ENCODE measurements at places on chromosomes 3 and 15.

DNA sequence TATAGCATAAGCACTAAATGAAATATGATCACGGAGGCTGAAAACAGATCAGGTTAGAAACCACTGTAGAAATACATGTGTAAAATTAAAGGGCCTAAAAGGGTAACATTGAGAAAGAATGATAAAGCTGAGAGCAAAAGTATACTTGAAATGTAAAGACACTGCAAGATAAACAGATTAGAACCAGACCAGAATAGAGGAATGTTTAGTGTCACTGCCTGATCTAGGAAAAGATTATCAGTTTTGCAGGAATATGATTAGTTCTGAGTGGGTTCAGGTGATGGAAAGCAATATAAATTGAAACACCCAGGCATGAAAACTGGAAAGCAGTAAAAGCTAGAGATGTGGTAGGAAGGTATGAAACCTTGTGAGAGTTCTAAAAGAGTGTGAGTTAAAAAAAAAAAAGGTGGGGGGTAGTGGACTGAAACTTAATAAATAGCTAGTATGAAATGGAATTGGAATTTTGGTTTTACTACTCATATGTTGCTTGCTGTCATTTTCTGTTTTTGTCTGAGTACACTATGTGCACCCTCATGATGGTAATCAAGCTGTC is 16.0 kb upstream of the C3orf38 start:
- no peak for DNase-seq

DNA sequence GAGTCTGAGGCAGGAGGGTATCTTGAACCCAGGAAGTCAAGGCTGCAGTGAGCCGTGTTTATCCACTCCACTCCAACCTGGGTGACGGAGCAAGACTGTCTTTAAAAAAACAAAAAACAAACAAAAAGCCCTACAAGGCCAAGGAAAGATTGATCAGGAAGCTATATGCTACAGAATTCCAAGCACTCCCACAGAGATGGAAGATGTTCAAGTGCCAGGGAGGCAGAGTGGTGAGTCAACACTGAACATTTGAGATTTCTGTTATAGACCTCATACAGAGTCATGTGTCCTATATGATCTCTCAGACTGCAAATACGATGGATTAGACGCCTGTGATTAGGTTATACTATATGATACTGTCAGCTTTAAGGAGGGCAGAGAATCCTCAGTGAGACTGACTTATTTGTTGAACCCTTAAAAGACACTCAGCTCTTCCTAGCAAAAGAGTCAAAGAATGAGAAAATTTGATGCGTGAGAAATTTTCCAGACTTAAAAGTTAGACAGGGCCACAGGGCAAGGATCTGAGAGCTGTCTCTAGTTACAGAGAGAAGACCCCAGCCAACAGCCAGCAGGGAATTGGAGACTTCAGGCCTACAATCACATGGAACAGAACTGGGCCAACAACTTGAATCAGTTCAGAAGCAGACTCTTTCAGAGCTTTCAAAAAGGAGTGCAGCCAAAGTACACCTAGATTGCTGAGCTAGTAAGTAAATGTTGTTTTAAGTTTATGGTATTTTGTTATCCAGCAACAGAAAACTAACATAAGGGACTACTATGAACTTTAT is 107.6 kb downstream of the PIK3CB start:
- no peak for DNase-seq

GRCh38 chr3:46714728-46715506 is 2.8 kb downstream of the PRSS50 start:
- no peak for DNase-seq

GRCh38 chr3:139307072-139307491 is 36.7 kb upstream of the MRPS22 start:
- no peak for DNase-seq

GRCh38 chr3:188315553-188315952 is 161.6 kb downstream of the LPP start:
- no peak for DNase-seq

DNA sequence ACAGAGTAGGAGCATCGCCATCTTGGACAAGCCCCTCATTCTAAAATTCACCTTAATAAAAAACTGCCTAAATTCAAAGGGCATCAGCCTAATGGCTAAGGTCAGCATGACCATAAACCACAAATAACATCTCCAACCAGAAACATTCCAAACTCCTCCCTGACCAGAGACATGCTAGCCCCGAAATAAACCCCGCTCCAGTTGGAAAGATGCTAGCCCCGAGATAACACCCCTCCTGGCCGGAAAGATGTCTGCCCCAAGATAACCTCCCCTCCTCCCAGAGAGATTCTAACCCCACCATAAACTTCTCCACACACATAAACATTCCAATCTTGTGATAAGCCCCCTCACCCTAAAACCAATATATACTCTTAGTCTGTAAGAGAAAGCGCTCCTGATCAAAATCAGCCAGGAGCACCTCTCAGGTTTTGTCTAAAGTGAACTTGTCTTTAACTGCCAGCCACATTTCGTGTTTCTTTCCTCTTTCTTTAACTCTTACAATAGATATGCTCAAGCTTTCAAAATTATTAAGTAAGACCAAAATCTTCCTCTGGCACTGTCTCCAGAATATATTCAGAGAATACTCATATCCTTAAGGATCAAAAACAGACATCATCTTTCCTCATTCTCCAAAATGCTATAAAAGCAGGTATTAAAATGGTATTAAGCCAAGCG is 104.1 kb downstream of the GSK3B start:
- no peak for DNase-seq

DNA sequence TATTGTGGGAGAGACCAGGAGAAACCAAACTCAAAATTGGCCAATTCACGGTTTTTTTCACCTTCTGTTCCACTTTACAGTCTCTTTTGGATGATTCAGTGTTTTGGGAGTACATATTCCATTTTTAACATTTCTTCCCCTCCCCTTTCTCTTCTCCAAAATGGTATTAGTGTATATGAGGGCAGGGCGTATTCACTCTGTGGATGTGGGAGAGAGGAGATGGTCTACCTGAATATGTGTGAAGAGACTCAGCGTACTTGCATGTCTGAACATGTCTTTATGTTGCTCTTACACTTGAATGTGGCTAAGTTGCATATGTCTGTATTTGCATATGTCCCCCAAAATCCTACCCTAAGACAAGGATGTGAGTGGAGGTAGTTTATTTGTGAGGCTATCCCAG is 291.0 kb upstream of the PPP2R3A start:
- no peak for DNase-seq

DNA sequence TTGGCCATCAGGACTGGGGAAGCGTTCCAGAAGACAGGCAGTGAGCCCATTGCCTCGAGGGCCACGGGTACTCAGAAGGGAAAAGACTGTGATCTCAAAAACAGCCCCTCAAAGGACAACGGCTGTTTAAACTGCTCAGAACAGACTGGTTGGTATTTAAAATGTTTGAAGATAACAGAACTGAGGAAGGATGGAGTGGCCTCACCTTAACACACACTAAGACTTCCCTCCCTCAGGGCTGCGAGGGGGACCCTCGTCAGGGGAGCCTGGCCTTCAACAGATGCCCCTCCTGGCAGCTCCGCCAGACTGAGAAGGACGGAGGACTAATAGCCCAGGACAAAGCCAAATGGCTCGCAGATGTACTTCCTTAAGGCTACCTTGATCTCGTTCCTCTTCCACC is 2.6 kb downstream of the STIMATE start:
- DNase-seq = no peak

DNA sequence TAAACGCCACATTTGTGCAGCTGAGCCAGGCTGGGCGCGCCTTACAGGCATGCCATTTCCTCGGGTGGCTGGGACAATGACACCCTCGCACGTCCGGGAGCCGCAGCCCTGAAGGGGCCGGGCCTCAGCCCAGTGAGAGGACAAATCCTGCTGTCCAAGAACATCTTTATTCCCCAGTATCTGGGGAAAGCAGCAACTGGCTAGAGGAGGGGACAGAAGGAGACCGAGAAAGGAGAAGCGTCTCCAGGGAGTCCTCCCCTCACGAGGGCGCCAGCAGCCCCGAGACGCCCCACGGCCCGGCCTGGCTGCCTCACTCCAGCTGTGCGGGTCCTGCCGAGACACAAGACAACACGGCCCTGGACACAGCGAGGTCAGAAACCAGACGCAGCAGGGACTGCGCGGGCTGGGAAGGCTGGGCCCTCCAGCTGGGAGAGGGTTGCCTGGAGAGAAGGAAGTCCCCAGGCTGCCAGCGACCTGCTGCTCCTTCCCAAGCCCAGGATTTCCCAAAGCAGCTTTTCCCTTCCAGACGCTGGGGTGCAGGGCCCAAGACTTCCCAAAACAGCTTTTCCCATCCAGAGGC is 130.2 kb downstream of the CHSY1 start:
- no peak for DNase-seq

GRCh38 chr15:42608110-42608531 is 32.7 kb downstream of the STARD9 start:
- DNase-seq = no peak

DNA sequence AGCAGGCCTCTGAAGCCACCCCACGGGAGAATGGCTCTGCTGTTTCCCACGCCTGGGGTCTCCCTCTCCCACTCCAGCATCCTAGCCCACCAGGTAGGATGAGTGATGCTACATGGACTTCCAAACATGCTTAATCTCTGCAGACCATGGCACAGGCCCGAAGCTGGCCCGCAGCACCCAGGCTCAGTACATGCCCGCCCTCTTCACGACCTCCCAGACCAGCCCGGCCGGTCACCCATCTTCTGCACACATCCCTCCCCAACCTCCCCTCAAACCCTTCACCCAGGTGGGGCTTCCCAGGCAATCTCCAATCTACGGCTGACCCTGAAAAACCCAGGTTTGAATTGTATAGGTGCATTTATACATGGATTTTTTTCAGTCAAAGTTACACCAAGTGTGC is 264.0 kb downstream of the TJP1 start:
- DNase-seq = no peak

GRCh38 chr3:71163198-71163918 is 420.2 kb downstream of the FOXP1 start:
- no peak for DNase-seq

DNA sequence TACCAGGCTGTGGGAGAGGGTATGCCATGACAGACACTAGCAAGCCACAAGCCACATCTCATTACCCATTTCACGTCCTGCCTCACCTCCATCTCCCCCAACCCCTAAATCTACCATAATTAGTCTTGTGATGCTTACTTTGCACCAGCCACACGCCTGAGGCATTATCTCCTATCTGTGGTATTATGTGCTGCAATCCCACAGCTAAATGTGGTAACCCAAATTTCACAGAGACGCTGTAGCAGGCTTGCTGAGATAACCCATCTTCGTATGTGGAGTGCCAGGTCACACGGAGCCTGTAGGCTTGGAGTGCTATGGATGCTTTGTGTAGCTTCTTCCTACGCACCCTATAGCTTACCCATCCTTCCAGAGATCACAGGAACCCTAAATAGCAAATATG is 256.7 kb upstream of the KCNH8 start:
- no peak for DNase-seq

DNA sequence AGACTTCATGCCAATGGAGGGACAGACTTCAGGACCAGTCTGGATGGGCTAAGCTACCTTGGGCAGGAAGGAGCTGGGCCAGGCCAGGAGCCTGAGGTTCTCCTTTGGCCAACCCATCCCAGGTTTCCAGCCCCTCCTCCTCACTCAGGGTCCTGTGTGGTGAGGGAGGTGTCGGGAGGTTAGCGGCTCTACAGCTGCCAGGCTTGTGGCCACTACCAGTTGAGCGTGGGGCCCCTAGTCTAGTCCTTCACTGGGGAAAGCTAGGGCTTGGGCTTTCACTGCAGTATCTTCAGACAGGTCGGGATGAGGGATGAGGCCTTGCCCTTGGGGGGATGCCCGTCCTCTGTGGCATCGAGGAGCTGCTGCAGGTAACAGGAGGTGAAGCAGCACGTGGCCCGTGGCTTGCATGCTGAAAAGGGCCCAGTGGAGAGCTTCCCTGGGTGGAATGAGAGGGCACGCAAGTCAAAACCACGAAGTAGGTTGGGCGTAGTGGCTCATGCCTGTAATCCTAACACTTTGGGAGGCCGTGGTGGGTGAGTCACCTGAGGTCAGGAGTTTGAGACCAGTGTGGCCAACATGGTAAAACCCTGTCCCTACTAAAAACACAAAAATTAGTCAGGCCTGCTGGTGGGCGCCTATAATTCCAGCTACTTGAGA is 8.5 kb upstream of the FANCD2 start:
- DNase-seq = no peak

GRCh38 chr3:48505146-48505545 is 1.2 kb upstream of the SHISA5 start:
- no peak for DNase-seq

DNA sequence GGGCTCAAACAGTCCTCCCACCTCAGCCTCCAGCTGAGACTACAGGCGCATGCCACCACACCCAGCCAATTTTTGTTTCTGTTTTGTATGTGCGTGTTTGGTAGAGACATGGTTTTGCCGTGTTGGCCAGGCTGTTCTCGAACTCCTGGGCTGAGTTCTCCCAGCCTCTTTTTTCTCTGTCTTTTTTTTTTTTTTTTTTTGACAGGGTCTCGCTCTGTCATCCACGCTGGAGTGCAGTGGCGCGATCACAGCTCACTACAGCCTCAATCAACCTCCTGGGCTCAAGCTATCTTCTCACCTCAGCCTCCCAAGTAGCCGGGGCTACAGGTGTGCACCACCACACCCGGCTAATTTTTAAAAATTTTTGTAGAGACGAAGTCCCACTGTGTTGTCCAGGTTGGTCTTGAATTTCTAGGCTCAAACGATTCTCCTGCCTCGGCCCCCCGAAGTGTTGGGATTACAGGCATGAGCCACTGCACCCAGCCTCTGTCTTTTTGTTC is 867 bp upstream of the DCAF1 start:
- DNase-seq = no peak

DNA sequence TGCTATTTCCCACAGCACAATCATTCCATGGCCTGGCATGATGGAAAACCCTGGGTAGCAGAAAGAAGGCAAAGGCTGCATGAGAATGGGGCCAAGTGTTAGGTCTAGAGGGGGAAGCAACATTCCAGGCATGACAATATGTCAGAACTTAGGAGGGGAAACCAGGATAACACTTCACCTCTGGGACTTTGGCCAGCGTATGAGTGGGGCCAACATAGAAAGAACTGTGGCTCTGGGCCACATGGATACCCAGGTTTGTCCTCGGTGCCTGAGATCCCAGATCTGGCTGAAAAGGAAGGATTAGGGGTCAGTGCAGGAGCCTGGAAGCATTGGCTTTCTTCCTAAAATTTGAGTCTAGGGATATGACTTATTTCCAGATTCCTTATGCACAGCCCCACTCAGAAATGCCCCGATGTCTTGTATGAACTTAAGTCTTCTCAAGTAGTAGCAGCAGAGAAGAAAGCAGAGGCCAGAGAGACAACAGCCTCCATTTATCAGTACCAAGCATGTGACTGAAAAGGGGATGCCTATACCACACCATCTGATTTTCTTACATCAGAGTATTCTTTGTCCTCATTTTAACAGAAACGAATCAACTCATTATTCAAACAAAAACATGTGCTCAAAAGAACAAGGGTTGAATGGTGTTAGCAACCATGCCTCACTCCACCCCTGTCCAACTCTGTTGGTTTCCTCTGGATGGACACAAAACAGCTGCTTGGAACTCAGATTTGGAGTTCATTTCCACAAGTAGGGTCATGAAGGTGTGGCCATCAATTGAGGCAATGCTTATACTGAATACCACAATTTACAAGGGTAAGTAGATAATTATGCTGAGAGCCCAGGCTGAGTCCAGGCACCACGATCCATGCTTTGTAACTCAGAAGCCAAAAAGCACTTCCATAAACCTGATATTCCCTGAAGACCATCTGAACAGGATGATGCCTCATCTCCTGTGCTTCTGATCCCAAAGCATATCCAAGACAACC is 43.7 kb upstream of the NDUFB4 start:
- DNase-seq = no peak

Measured in RWPE1 (cell line).